ENCODE measurements at places on chromosomes 5 and 9. TPM values are rescaled to one million over a fixed set of nuclear protein-coding genes. Genes with fewer than 3 reads are reported as not detected.

Gene IFNB1
- not detected for total RNA-seq

Gene PCDHGA12
- 7.9 TPM for total RNA-seq

Gene SLC1A1
- 5.3 TPM for total RNA-seq

Gene GZMA
- total RNA-seq = 4.3 TPM

Gene CTXN3
- not detected for total RNA-seq

Gene FSTL4
- total RNA-seq = 0.26 TPM

Gene DIPK1B
- 14.5 TPM for total RNA-seq

Gene FIBCD1
- 7.7 TPM for total RNA-seq

Gene ERBIN
- 235 TPM for total RNA-seq

Gene QRFP
- total RNA-seq = not detected

Gene IL33
- total RNA-seq = 154 TPM

Gene GLDC
- 1.5 TPM for total RNA-seq

DNA sequence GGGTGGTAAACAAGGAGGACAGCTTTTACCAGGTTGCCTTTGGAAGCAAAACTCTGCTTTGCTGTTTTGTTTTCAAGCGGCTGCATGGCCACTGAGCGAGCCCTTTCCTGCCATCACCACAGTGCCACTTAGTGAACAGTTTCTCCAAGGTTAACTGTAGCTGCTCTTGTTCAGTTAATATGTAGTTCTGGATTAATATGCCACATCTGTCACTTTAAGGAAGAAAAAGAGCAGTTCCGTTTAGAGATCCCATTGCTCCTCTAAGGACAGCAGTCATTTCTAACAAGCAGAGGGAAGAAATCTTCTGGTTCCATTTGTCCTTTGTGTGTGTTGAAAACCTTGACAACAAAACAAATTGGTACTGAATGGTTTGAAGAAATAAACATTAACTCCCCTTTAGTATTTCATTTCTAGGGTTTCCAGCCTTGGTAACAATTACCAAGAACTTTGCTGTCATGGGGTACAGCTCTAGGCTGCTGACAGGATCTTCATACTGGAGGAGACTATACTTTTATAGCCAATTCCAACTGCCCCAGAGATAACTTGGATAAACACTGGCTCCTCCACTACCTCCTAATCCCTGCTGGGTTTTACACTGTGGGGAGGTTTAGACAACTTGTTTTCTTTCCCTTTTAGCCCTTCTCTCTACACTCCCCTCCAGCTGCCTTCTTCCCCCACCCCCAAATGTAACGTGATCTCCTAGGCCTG, 10.3 kb upstream of the ABL1 start:
- H3K27me3 ChIP-seq = no peaks in the 10 kb centered on the region
- no peak overlapping the region for H3K4me3 ChIP-seq
- H3K36me3 ChIP-seq = no peaks in the 10 kb centered on the region
- no peaks in the 10 kb centered on the region for H3K4me1 ChIP-seq

- H3K27ac ChIP-seq = peak overlapping the region; percentile 81
- no peak for DNase-seq
- no peak overlapping the region for H3K4me3 ChIP-seq
- H3K27me3 ChIP-seq = no peaks in the 10 kb centered on the region
- H3K36me3 ChIP-seq = no peaks in the 10 kb centered on the region
Observed at GRCh38 chr9:120868339-120868675, 8.7 kb downstream of the PHF19 start.

DNA sequence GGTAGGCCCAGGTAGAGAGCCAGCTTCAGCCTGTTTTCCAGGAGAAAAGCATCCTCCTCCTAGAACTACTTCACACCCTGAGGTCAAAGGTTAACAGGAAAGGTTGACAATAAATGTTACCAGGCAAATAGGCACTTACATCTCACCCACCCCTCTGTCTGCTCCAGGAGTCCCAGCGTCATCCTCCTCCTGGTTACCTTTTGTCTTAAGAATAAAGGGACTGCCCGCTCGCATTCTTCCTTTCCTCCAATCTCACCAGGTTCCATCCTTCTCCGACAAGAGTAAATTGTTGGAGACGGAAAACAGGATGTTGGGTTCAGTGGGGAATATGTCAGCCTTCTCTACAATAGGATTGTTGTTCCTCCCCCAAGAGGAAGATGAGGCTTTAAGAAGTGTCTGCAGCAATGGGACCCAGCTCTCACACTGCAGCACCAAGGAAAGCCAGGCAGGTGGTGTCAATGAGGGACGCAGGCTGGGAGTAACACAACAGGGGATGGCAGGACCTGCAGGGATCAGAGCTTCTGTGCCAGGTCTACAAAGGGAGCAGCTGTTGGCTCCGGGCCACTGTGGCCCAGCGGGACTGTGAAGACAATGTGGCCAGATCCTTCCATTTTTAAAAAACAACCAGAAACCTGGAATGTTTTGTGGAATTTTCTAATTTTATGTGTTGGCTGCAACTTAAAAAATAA, 29.0 kb downstream of the FAT2 start:
- DNase-seq = no peak
- H3K4me3 ChIP-seq = no peak overlapping the region
- H3K27me3 ChIP-seq = no peaks in the 10 kb centered on the region
- no peaks in the 10 kb centered on the region for H3K4me1 ChIP-seq

DNA sequence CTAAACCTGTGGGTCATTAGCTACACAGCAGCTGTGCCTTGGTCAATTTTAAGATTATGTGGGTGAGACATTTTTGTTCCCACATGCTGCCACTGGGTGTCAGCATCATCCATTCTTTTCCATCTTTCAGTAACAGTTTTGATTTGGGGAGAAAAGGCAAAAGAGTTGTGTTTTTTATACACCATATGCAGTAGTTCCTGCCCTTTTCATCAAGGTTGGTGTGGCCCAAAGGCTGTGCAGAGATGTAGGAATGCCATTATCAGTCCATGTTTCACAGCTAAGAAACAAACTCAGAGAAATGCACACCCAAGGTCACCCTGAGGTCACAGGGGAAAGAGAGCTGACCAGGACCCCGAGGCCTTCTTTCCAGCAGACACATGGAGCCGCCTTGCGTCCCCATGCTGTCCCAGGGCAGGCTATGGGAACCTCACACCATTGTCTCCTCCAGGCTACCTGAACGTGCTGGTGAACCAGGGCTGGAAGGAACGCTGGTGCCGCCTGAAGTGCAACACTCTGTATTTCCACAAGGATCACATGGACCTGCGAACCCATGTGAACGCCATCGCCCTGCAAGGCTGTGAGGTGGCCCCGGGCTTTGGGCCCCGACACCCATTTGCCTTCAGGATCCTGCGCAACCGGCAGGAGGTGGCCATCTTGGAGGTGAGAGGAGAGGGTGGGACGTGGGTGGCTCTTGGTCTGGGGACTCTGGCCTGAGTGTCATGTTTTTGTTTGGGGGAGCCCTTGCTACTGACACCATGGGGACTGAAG, 27.8 kb upstream of the GRPEL2 start:
- no peak overlapping the region for H3K4me3 ChIP-seq
- H3K27ac ChIP-seq = peak overlapping the region; percentile 30
- peaks cover 14% of the 10 kb centered on the region for H3K36me3 ChIP-seq
- peaks cover 11% of the 10 kb centered on the region for H3K4me1 ChIP-seq
- H3K27me3 ChIP-seq = no peaks in the 10 kb centered on the region

- no peak for DNase-seq
- H3K4me3 ChIP-seq = no peak overlapping the region
- no peaks in the 10 kb centered on the region for H3K27me3 ChIP-seq
- H3K27ac ChIP-seq = no peak overlapping the region
- H3K4me1 ChIP-seq = no peaks in the 10 kb centered on the region
Observed at GRCh38 chr9:4657426-4658159, 4.5 kb upstream of the PLPP6 start.

- peaks cover 10% of the 10 kb centered on the region for H3K4me1 ChIP-seq
- peak; percentile 55 for DNase-seq
- H3K4me3 ChIP-seq = no peak overlapping the region
- no peak overlapping the region for H3K27ac ChIP-seq
- peaks cover 76% of the 10 kb centered on the region for H3K36me3 ChIP-seq
- no peaks in the 10 kb centered on the region for H3K27me3 ChIP-seq
Observed at GRCh38 chr9:95460518-95461164, 56.1 kb downstream of the PTCH1 start.

DNA sequence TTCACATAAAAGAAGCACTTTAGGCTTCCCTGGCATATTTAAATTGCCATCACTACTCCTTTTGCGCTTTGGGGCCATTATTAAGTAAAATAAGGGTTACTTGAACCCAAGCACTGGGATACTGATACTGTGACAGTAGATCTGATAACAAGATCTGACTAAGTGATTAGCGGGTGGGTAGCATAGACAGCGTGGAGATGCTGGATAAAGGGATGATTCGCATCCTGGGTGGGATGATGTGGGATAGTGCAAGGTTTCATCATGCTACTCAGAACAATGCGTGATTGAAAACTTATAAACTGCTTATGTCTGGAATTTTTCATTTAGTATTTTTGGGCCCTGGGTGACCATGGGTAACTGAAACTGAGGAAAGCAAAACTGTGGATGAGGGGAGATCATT, 75.1 kb downstream of the PTTG1 start:
- no peaks in the 10 kb centered on the region for H3K4me1 ChIP-seq
- H3K27ac ChIP-seq = no peak overlapping the region
- DNase-seq = no peak
- no peak overlapping the region for H3K4me3 ChIP-seq
- H3K27me3 ChIP-seq = no peaks in the 10 kb centered on the region

DNA sequence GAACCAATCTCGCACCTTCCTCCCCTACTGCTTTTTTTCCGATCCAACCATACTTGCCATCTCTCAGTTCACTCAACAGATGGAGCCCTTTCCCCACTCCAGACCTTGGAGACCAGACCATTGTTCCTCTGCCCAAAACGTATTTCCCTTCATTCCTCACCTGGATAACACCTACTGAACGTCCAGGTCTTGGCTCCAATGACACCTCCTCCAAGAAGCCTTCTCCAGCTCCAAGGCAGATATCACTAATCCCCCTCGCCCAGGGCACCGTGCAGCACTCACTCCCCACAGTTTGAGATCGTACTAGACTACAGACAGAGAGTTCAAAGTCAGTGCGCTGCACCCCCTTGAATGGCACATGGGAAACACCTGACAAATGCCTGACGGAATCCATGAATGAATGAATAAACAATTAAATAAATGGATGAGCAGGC, 47.1 kb upstream of the AKNA start:
- H3K27me3 ChIP-seq = no peaks in the 10 kb centered on the region
- no peaks in the 10 kb centered on the region for H3K4me1 ChIP-seq
- H3K4me3 ChIP-seq = no peak overlapping the region
- DNase-seq = peak; percentile 58
- no peaks in the 10 kb centered on the region for H3K36me3 ChIP-seq

DNA sequence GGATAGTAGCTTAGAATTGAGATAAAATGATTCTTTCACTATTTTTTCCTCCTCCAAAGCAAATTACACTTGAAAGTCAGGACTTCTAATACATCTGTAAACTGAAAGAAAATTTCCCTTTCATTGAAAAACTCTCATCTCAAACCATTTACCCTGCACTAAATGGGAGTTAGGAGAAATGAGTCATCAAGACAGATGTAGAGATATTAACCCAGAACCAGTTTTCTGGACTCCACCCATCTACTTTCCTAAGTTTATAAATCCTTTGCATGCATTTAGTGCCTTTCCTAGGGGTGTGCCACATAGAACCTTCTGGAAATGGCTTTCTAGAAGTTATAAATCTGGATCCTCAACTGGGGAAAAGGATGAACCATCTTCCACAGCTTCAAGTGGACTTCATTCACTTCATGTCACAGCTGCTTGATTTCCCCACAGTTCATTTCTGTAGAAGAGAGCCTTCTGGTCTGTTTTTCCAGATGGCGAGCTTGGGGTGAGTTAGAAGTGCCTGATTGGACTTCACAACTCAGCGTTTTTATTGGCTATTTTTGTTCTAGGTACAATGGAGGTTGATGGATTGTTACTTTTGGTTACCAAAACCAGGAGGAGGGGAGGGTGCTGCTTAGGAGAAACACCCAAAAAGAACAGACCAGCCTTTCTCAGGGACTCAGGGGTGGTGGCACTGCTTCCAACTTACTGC, 72.5 kb upstream of the GPR151 start:
- no peaks in the 10 kb centered on the region for H3K36me3 ChIP-seq
- H3K4me1 ChIP-seq = no peaks in the 10 kb centered on the region
- H3K27me3 ChIP-seq = no peaks in the 10 kb centered on the region
- H3K27ac ChIP-seq = no peak overlapping the region
- DNase-seq = no peak

- no peaks in the 10 kb centered on the region for H3K36me3 ChIP-seq
- H3K27me3 ChIP-seq = no peaks in the 10 kb centered on the region
- no peak for DNase-seq
- no peak overlapping the region for H3K4me3 ChIP-seq
- H3K27ac ChIP-seq = no peak overlapping the region
- no peaks in the 10 kb centered on the region for H3K4me1 ChIP-seq
Observed at GRCh38 chr5:129991780-129992179, 87.5 kb downstream of the CHSY3 start.

GRCh38 chr5:129739773-129740172, 8.1 kb upstream of the MINAR2 start:
- H3K4me1 ChIP-seq = no peaks in the 10 kb centered on the region
- H3K27me3 ChIP-seq = no peaks in the 10 kb centered on the region
- no peak overlapping the region for H3K27ac ChIP-seq
- H3K36me3 ChIP-seq = no peaks in the 10 kb centered on the region
- peak; percentile 58 for DNase-seq
- no peak overlapping the region for H3K4me3 ChIP-seq

- no peak overlapping the region for H3K27ac ChIP-seq
- DNase-seq = no peak
- H3K36me3 ChIP-seq = no peaks in the 10 kb centered on the region
- no peaks in the 10 kb centered on the region for H3K4me1 ChIP-seq
Observed at GRCh38 chr5:175214152-175214551, 229.8 kb downstream of the DRD1 start.

- peaks cover 10% of the 10 kb centered on the region for H3K36me3 ChIP-seq
- no peak overlapping the region for H3K4me3 ChIP-seq
- H3K4me1 ChIP-seq = peaks cover 28% of the 10 kb centered on the region
- DNase-seq = no peak
- H3K27me3 ChIP-seq = no peaks in the 10 kb centered on the region
- H3K27ac ChIP-seq = no peak overlapping the region
Observed at GRCh38 chr9:121781145-121781548, 129.7 kb downstream of the DAB2IP start.

DNA sequence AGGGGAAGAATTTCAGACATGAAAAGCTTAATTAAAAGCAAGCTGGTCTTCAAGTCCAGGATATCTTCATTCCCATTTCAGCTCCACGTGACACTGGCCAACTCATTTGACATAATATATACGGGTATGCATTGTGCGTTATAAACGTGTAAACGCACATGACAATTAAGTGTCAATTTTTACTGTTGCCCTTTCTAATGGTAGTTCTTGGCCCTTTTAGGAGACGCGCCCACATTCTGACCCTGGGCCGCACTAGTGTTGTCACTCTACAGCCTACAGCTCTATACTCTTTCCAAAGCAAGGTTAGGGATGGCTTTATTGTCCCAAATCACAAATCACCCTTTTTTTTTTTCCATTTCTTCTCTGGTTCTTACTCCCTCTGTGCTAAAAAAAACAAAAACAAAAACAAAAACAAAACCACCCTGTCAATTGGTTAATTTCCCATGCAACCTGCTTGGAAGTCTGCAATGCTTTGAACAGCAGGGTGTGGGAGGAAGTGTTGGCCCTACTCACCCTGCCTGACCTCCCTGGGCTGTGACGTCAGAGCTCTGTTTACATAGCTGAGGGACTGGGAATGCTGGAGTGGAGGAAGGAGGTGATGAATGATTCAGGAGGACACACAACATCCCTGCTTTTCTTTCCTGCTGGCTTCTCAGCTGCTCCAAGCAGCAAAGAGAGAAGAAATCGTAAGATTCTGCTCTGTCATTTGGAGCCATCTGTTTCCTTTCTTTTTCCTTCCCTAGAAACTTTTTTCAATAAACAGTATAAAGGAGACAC, 19.3 kb downstream of the RFK start:
- H3K27me3 ChIP-seq = no peaks in the 10 kb centered on the region
- DNase-seq = peak; percentile 62
- H3K4me3 ChIP-seq = no peak overlapping the region
- peaks cover 8% of the 10 kb centered on the region for H3K4me1 ChIP-seq
- H3K36me3 ChIP-seq = no peaks in the 10 kb centered on the region
- no peak overlapping the region for H3K27ac ChIP-seq

All from lung (tissue), 17 donors.